ENCODE measurements at places on chromosomes 12 and 14.

DNA sequence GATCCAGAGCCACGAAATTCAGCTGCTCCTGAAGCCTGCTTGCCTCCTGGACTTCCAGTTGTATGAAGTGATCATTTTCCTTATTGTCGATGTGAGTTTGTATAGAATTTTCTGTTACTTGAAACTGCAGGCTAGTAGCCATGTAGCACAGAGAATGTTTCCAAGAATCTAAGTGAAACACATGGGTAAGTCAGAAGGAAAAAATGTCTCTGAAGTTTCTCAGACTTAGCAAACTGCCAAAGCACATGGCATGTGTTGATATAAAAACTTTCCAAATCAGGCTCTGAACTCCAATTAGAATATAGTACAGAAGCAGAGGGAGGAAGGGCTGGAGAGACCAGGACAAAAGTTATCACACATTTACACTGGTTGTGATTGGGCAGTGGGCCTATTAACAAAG lies 9.8 kb upstream of the PCNX1 start:
- no peak for DNase-seq

GRCh38 chr12:130423991-130424857 lies 86.5 kb downstream of the PIWIL1 start:
- no peak for DNase-seq

- no peak for DNase-seq
Observed at GRCh38 chr12:47048541-47048940, 30.9 kb upstream of the PCED1B start.

DNA sequence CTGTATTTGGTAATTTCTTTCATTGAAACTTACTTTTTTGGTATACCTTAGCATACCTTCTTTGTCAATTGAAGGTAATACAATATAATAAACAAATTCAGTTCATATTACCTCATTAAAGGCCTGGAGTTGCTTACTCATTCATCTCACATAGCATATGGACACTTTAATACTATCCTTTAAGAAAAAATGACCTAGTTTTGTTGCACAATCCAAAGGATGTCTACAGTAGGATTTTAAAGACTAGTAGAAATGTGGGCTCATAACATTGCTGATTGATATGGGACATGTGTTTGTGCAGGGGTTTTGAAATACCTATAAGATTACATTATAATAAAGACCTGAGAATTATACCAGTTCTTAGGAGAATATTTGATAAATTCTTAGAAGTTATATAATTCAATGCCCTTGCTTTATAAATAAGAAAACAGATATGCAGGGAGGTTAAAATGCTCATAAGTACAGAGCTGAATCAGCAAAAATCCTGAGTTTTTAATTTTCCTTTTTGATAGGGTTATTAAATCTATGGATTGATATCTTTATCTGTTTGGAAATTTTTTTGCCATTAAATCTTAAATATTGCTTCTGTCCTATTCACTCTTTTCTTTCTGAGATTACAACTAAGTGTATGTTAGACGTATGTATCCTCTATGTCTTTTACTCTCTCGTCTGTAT lies 352.1 kb downstream of the ATP23 start:
- no peak for DNase-seq

DNA sequence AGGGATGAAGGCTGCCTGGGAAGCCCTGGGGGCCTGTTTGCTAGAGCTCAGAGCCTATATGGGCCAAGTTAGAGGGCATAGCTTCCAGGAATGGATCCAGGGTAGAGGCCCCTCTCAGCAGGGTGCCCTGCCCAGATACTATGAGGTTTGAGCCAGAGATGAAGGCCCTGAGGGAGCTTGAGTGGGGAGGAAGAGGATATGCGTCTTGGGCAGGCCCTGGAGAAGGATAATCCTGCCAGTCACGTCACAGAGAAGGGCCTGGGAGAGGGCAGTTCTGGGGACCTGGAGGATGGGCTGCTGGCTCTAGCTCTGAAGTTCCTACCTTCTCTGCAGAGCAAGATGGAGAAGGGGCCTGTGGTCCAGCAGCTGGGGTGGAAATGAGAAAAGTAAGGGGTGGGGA lies 5.9 kb upstream of the CACNB3 start:
- DNase-seq: no peak

DNA sequence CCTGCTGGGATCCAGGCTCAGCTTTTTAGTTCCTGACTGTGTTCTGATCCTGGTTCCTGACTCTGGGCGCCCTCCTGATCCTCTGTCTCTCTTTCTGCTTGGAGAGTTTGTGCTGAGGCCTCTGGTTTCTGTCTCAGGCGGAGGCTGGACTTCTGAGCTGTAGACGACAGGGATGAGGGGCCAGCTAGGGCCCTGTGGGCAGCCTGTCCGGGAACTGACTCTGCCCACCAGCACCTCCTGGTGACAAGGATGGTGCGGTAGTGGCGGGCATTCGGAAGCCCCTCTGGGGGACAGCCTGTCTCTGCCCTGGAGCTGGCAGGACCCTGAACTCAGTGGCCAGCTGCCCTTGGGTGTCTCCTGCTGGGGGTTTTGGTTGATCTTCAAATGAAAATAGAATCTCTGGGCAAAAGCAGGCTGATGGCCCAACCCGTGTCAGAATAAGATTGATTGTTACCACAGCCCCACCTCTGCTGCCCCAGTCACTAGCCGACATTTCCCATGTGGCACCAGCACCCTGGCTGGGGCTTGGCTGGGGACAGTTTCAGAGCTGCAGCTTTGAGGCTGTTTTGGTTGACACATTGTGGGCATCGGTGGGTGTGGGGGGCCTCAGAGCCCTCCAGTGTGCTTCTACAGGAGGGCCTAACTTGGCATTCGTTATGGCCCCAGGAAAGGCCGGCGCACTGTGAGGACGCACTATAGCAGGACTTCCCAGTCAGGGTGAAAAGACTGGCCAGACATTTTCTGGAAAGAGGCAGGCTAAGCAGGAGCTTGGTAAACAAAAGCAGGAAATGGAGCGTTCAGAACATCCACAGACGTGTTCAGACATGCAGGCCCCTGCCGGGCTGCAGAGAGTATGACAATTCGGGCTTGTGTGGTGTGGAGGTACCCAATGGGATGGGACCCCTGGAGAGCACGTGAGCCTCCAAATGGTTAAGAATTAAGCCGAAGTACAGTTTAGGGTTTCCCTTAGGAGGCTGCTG lies 16.2 kb downstream of the KRT80 start:
- peak; percentile 39 for DNase-seq

- DNase-seq: no peak
Observed at GRCh38 chr12:26666286-26666685, 166.7 kb downstream of the ITPR2 start.

GRCh38 chr14:58718226-58719205 lies 80.8 kb downstream of the DACT1 start:
- DNase-seq: no peak

GRCh38 chr12:102059343-102059742 lies 2.4 kb downstream of the WASHC3 start:
- DNase-seq: no peak

GRCh38 chr12:104653730-104654664 lies 197.2 kb downstream of the CHST11 start:
- DNase-seq: no peak

GRCh38 chr14:94979891-94980290 lies 177.4 kb downstream of the DICER1 start:
- DNase-seq: no peak

- DNase-seq: no peak
Observed at GRCh38 chr14:30638926-30639325, 16.8 kb downstream of the SCFD1 start.

- no peak for DNase-seq
Observed at GRCh38 chr12:58870595-58870994, 49.7 kb downstream of the LRIG3 start.

- no peak for DNase-seq
Observed at GRCh38 chr12:108234158-108234557, 105.0 kb downstream of the CMKLR1 start.

DNA sequence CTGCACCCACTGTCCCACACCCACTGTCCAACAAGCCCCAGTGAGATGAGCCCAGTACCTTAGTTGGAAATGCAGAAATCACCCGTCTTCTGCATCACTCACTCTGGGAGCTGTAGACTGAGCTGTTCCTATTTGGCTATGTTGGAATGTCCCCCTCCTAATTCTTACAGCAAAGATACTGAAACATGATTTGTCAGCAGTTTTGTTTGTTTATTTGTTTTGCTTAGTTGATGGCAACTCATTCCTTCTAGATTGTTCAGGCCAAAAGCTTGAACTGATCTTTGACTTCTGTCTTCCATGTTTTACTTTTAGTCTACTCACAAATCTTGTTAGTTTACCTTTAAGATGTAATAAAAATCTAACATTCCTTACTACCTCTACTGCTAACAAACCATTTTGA lies 233.6 kb upstream of the MIS18BP1 start:
- no peak for DNase-seq

DNA sequence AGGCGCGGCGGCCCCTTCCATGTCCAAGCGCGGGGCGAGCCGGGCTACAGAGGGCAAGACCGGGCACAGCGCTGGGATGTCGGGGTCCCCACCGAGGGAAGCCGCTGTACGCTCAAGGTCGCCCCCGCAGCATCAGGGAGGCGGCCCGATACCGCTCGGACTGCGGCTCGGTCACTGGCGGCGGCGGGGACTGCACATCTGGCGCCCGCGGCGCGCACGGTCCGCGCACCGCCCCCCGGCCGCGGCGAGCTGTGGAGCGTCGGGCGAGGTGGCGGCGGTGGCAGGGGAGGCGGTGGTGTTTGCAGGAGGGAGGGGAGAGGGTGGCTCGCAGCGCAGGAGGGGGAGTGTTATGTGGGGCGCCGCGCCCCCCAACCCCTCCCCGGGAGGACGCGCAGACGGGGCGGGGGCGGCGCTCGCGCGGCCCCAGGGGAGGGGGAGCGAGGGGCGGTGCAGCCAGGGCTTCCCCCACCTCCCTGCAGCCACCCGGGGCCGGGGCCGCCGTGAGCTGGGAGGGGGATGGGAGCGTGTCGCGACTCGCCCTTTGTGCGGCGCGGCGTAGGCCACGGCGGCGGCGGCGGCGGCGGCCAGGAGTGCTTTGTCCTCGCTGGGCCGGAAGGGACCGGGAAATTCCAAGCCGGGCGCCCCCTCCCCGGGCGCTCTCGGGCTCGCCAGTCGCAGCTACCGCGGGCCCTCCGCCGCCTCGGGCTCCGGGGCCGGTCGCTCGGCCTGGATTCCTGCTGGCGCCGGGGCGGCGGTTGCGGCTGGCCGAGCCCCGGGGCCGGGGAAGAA lies at the start of gene NUAK1:
Gene NUAK1 (minus strand): TSS at position 322 of the 789 bp plus-strand sequence. CDS start 301 bp downstream, at position 21.
- peak; percentile 42 for DNase-seq

GRCh38 chr12:16603260-16603915 lies 2.6 kb downstream of the LMO3 start:
- DNase-seq: no peak

DNA sequence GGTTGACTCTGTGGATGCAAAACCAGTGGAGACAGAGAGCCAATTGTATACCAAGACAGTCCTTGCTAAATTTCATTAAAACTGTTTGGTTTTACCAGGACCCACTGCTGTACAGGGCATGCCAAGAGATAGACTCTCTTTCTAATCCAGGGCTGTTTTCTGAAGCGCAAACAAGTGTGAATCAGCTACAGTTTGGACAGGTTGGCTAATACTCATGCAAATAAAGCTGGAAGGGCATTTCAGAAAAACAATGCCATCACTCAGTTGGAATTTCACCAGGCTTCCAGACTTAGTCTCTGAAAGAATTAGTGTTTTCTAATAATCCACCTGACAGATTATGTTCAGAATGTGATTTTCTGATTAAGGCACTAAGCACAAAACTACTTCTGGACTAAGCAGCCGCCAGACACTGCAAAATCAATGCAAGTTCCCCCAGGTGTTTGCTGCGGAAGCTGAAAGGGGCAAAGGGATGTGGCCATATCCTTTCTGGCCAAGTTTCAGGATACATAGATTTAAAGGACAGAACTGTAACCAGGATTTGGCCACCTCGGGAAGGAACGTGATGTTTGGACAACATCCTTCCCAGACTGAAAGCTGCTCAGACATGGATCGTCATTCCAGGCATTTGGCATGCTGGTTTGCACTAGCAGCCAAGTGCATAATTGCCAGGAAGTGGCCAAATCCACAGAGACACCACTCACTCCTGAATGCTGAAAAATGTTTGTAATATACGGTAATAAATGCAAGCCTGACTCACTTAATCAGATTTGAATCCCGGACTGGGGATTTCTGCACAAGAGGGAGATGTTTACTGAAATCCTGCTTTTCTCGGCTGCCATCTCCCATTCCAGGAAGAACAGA lies 32.0 kb upstream of the CDKN3 start:
- no peak for DNase-seq

DNA sequence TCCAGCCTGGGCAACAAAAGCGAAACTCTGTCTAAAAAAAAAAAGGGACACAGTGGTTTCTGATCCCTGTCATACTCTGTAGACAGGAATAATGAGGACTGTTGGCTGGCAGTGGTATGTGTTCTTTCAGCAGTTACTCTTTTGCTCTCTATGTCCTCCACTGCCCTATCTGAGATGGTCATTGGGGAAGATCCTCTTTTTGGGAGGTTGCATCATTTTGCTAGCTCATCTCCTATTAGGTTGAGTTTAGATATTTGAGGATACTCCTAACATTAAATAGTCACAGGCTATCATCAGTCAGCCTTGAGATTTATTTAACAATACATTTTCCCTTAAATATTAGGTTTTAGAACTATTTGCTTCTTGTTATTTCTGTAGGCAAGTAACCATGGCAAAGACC lies 5.9 kb upstream of the CCDC91 start:
- no peak for DNase-seq

GRCh38 chr14:72607386-72608130 lies 286.3 kb downstream of the DPF3 start:
- no peak for DNase-seq

DNA sequence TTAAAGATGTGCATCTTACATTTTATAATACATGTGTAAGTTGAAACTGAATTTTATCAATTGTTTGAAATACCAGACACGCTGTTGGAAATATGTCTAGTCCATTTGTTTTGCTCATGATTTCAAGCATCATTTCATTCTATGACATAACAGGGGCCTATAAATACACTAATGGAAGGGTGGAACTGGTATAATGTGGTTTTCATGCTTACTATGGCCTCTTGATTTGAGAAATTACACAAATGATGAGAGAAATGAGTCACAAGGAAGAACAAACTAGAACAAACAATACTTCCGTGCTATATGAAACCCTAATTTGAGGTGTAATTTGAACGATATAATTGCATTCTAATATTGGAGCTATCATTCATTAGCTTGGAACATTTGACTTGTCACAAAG lies 663.4 kb downstream of the SLC16A7 start:
- DNase-seq: no peak

GRCh38 chr14:67413806-67414769 lies 2.1 kb upstream of the PLEK2 start:
- no peak for DNase-seq

GRCh38 chr12:126204326-126204725 lies 1139.1 kb downstream of the AACS start:
- no peak for DNase-seq

DNA sequence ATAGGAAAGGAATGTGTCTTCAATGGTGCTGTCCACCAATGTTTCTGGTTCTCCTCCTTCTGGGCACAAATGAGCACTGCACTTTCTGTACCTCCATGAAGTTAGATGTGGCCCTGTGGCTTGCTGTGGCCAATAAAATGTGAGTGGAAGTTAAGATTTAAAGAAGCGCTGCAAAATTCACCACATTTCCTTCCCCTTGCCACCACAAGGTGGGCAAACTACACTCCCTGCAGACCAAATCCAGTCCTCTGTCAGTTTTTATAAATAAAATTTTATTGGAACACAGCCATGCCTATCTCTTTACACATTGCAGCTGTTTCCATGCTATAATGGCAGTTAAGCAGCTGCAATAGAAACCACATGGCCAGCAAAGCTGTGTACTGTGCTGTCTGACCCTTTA lies 141.4 kb upstream of the TMPO start:
- DNase-seq: no peak
